ENCODE measurements at places on chromosomes 4 and X.

- DNase-seq, result peak; percentile 18
These were observed 34.5 kb downstream of the ABCE1 start for GRCh38 chr4:145132511-145133098.

DNA sequence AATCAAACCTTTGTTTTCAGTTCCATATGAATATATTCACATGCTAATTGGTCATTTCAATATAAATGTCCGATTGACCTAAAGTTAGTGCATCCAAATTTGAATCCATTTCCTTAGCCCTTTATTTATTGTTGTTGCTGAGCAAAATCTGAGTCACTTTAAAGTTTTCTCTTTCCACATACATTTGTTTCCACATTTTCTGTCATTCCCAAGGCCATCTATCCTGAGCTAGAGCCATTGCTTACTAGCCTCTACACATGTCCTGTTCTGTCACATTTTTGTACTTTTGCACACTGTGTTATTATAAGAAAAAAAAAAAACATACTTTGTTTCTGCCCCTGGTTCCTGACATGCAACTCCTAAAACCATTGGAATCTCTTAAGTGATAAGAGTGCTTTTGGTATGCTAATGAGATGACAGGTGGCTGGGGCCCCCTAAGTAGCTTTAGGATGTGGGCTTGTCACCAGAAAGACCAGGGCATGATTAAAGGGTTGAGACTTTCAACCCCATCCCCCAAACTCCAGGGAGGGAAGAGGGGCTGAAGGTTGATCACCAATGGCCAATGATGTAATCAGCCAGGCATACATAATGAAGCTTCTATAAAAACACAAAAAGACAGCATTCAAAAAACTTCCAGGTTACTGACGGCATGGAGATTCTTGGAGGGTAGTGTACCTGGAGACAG lies 353.3 kb upstream of the MAGEB16 start:
- no peak for DNase-seq

- DNase-seq, result no peak
These were observed 584.2 kb upstream of the FTHL17 start for GRCh38 chrX:31656013-31656412.

DNA sequence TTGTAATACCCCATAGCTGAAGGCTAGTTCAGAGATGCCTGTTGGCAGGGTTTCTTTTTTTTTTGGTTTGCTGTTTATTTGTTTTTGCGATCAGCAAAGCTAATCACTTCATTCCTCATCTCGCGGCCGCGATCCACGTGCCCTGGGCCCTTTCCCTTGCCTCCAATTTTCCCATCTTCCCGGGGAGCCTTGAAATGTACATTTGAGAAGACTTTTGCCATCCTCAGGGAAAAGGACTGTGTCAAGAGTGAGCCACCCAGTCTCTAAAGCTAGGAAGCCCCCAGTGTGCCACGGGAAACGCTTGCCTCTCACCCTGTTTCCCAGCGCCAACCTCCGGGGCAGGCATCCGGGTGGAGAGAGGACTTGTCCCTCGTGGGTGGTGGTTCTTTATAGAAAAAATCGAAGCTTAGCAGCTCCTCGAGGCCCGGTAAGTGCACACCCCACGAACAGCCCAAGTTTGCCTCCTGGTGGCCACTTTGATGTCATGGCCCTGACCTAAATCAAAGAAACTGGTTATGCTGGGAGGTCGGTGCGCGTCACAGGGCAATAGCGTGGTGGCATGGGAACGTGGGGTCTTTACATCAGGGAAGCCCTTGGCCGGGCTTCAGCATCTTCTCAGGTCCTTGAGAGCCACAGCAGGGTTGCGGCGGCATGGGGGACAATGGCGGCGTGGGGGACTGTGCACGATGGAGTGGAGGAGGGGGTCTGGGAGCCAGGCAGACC lies 42.0 kb downstream of the MAP7D3 start:
- peak; percentile 77 for DNase-seq

GRCh38 chr4:2847302-2847871 lies 3.7 kb downstream of the ADD1 start:
- DNase-seq, result no peak

DNA sequence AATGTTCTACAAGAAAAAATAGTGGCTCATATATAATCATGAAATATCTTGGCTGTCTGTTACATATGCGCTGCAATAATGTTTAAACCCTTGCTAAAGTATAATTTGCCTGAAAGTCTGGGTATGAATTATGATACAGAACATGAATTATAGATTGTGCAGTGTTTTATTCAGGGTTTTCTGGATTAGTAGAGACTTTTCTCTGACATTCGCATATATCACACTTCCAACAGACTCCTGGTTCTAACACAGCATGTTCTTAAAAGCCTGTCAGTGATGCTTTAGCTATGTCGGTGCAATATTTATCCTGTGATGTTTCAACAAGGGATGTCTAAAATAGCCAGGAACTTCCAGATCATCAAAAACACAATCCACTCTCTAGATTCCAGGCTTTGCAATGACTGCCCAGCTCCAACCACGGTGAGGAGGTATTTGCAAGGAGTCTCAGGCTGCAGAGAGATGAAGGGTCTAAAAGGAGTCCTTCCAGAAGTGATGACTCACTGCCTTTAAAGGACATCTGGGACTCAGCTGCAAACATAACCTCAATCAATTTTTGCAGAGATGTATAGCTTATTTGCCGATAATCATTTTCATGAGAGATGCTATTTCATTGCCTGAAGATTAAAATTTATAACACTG lies 69.4 kb downstream of the RWDD4 start:
- no peak for DNase-seq
